ENCODE measurements at places on chromosomes 5 and 9.

DNA sequence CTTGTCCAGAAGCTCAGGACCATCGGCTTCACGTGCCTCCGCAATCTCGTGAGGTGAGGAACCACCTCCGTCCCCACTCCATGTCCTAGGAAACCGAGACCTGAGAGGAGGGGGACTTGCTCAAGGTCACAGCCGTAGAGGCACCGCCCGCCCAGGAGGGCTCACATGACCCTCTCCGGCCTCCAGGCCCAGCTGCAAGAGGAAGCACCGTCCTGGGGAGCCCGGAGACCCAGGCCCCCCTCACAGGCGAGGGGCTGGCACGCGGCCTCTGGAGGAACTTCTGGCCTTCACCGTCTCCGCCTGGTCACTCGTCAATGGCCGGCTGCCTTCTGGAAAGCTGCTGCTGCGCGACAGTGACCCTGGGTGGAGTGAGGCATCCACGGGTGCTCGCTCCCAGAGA lies 24.2 kb downstream of the FAM78A start:
- DNase-seq: no peak

DNA sequence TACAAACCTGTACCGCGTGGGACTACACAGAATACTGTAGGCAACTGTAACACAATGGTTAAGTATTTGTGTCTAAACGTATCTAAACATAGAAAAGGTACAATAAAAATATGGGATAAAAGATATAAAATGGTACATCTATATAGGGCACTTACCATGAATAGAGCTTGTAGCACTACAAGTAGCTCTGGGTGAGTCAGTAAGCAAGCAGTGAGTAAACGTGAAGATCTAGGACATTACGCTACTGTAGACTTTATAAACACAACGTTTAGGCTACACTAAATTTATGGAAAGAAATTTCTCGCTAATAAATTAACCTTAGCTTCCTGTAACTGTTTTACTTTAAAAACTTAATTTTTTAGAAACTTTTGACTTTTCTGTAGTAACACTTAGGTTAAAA lies 46.5 kb downstream of the MRPS27 start:
- DNase-seq: no peak

DNA sequence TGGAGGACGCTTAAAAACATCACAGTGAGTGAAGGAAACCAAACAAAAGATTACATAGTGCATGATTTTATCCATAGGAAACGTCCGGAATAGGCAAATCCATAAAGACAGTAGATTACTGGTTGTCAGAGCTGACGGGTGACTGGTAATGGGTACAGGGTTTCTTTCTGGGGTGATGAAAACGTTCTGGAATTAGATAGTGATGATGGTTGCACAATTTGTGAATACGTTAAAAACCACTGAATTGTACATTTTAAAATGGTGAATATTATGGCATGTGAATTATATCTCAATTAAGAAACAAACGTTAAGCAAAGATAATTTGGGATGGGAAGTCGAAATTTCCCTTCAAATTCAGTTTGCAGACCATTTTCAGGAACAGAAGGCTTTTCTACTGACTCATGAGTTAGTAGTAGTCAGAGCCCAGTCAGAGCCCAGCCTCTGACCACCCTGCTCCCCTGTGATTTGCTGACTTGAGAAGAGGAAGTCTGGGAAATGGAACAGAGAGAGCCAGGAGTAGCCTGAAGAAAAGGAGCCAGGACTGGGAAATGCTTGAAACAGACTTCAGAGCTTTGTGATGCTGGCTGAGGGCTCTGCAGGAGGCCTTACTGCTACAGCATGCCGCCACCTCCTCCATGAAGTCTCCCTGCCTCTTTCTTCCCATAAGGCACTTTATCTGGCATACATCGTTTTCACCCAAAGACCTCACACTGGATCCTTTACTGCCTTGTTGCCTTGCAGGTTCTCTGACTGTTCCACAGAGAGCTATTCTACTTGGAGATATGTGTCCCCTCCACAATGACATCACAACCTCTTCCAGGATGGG lies 46.4 kb upstream of the CTNNA1 start:
- peak; percentile 72 for DNase-seq

DNA sequence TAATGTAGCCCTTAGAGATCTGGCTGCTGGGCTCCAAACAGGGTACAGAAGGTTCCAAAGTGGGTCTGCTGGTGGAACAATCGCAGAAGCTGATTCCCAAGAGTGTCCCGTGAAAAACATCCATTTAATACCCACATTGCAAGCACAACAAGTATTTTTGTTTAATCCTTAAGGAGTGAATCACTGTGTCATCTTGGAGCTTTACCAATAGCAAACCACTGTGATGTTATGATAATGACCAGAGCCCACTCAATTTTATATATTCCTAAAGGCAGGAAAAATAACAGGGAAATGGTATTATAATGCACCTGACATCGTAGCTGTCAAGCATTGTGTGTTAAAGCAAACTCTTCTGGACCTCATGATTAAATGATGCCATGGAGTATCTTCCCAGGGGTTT lies 291.9 kb downstream of the FBXL7 start:
- DNase-seq: no peak

DNA sequence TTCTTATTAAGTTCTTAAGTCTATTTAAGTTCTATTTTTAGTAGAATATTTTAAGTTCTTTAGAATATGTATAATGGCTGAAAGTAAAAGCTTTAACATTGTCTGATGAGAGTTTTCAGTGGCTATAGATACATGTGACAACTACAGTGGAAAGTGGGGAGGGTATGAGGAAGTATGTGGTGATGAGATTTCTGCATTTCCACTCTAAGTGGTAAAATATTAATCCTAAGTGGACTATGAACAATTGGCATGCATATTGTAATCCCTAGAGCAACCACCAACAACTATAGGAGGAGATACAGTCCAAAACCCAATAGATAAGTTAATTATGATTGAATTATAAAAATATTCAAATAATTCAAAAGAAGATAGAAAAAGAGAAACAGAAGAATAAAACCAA lies 183.6 kb downstream of the GADD45G start:
- DNase-seq: no peak

DNA sequence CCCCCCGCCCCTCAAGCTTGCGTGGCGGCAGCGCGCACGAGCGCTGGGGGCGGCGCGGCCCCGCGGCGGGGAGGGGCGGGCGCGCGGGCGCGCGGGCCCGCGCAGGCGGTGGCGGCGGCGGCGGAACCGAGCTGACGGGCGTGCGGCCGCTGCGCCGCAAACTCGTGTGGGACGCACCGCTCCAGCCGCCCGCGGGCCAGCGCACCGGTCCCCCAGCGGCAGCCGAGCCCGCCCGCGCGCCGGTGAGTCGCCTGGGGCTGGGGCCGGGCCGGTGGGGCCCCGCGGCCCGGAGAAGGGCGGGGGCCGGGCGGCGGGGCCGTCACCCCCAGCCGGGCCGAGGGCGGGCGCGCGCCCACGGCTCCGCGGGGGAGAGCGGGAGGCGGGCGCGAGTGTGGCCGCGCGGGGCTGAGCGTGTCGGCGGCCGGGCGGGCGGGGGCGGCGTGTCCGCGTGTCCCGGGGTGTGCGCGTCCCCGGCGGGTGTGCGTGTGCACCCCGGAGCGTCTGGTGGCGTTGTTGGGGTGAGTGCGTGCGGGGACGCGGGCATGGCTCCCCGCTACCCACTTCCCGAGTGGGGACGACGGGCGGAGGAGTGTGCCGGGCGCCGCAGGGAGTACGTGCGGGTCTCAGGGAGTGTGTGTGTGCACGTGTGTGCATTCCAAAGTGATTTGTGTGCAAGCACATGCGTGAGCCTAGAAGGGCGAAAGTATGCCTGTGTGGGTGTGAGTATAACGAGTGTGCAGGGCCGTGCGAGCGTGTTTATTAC lies at the start of gene NEK6:
TSS of gene NEK6 (plus strand) at position 106 of the 763 bp plus-strand sequence. CDS start 44,016 bp downstream, outside the sequence.
- no peak for DNase-seq

GRCh38 chr9:120080849-120081248 lies 499.1 kb downstream of the CDK5RAP2 start:
- no peak for DNase-seq

DNA sequence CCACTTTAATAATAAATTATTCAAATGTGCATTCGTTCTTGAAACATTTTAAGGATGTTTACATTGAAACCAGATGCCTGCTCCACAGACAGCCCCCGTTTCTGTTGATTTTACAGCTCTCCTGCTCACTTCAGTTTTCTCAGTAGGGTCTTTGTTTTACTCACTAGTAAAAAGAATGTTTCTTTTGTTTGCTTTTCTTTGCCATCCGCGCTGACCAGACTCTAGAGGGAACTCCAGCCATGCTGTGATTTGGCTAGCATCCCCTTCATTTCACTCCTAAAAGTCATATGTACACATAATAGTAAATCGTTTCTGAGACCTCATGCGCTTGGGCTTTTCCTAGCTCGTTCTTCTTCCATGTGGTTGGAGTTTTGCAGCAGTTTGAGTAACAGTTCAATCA lies 28.7 kb upstream of the PALM2AKAP2 start:
- DNase-seq: no peak

Data from MV-4-11 (cell line).